Stimulated activated CD4-positive, alpha-beta T cell treated with anti-CD3 and anti-CD28 coated beads, Interleukin-1b, Interleukin-23, amount 100 ng/mL, for 1 hour (primary cell): ENCODE measurements at places on chromosomes 7 and 10.

GRCh38 chr7:10128748-10129147 is 844.9 kb upstream of the PHF14 start:
- DNase-seq: no peak

DNA sequence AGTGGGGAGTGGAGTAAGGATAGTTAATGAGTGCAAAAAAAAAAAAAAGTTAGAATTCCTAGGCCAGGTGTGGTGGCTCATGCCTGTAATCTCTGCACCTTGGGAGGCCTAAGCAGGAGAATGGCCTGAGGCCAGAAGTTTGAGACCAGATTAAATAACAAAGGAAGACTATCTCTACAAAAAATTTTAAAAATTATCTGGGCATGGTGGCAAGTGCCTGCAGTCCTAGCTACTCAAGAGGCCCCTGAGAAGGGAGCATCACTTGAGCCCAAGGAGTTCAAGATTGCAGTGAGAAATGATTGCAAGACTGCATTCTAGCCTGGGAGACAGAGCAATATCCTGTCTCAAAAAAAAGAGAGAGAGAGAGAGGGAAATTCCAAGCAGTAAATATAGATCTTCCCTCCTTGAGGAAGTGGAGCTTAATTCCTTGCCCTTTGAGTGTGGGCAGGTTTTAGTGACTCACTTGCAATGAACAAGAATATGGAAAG is 19.5 kb upstream of the CSTF2T start:
- no peak for DNase-seq

DNA sequence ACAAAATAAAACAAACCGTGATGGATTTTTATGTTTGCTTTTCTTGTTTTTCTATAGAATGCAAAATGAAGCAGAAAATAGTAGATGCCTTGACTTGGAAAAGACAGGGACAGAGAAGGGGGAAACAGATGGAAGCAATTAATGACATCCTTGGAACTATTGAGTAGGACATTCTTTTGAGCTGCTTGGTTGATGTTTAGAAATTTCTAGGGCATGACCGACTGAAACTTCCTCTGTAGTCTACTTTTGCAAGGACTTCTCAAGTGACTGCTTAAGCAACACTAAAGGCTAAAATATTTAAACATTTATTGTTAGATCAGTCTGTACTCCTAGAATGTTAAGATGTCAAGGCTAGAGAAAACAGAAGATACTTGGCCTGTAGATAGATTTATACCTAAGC is 49.4 kb downstream of the VCL start:
- DNase-seq: no peak

DNA sequence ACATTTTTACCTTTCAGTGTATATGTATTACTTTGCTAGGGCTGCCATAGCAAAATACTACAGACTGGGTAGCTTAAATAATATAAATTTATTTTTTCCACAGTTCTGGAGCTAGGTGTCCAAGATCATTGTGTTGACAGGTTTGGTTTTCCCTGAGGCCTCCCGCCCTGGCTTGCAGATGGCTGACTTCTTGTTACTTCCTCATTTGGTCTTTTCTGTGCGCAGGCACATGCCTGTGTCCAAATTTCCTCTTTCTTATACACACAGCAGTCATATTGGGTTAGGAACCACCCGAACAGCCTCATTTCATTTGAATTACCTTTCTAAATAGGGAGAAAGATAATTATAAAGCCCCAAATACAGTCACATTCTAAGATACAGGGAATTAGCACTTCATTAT is 521.6 kb upstream of the SORCS1 start:
- DNase-seq: no peak

DNA sequence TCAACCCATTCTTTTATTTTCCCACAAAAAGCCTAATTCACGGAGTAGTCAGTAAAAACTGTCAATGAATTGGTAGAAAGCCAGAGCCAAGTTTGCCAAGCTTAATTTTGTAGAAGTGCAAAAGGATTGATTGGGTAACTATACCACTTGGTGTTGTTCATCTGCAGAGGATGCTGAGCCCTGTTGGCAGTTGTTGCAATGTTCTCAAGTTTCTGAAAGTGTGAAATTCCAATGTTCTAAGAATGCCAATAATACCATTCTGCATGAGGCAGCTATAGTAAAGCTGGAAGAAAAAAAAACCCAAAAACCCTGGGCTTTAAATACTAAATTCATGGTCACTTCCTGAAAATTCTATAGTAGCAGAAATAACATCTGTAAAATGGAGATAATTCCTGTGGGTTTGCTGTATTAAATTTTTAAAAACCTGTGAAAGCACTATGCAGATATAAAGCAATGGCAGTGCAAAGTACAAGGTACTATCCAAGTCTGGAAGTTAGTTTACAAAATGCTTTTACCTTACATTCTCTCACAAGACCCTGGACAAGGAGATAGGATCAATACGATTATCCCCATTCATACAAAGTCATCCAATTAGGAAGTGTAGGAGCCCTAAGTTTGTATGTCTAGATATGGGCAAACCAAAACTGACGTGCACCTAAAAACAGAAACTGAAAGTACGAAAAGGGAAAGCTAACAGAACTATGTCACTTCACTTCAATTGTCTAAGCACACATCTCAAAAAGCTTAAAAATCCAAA is 6.0 kb upstream of the PON1 start:
- no peak for DNase-seq

DNA sequence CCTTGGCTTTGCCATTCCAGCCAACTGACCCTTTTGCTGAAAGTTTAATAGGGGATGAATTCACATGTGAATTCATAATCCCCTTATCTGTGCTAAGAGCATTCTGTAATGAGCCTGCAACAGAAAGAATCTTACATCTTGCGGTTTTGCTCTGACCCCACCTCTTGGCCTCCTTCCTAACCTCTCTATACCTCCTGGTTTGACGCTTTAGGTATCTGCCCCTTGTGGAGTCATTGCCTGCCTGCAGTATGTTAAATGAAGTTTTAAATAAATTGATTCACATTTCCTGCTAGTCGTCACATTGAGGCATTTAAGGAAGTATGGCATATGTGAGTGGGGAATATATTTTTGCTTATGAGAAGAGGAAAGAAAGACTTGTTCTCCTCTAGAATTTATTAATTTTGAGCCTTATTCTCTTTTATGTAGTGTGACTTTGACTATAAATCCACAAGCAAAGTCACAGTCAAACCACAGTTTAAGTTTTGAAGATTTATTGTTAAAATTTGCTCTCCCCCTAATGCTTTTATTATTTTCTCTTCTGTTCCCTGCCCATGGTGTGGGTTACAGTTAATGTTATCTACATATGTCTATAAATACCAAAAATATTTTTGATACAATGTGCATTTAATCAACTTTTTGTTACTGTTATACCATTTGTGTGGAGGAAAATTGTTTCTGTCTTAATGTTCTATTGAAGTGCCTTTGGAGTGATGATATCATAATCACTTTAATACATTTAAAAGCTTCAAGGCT is 60.9 kb downstream of the LRMDA start:
- DNase-seq: no peak

DNA sequence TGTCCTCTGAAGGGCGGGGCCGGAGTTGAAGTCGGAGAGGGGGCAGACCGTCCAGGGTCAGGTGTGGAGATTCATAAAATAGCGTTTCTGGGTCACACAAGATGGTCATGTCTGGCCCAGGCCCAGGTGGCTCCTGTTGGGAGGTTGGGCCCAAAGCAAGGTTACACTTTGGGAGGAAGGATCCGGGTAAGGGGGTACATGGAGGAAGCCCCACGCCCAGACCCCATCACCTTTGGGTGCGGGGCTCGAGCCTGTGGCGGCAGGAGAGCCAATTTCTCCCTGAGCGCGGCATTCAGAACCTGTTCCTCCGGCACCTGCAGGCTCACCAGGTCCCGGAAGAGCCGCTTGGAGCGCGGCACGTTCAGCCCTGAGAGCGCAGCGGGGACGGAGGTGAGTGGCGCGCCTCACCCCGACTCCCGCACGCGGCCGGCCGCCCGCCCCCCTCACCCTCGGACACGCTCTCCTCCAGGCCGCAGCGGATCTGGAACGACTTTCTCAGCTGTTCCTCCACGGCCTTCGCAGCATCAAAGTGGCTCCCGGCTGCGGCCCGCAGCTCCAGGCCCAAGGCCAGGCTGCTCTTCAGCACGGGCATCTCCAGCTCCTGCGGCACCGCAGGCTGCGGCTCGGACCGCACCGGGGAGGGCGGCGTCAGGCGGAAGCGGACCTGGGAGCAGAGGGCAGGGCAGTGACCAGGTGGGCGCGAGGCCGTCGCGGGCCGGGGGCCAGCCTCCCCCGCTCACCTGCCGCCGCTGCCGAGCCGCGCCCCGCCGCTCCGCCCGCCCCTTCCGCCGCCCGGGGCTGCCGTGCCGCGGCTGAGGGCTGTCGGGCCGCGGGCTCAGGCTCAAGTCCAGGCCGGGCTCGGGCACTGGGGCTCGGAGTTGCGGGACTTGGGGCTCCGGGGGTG is 644 bp downstream of the PPP1R35 start:
- no peak for DNase-seq

DNA sequence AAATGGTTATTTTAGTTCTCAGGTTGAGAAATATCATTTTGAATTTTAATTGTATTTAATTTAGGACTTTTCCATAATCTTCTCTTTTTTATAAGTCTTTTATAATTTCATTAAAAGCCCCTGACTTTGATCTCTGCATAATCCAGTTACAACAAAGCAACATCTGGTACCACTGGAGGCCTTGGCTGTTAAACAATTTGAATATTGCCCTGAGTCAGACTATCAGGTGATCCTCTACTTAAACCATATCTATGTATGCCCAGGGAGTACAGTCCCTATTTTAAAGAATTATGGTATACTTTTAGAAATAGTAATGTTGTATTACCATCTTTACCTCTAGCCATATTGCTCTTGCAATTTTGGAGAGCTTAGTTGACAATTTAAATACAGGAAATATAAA is 119.1 kb downstream of the MAGI2 start:
- no peak for DNase-seq

DNA sequence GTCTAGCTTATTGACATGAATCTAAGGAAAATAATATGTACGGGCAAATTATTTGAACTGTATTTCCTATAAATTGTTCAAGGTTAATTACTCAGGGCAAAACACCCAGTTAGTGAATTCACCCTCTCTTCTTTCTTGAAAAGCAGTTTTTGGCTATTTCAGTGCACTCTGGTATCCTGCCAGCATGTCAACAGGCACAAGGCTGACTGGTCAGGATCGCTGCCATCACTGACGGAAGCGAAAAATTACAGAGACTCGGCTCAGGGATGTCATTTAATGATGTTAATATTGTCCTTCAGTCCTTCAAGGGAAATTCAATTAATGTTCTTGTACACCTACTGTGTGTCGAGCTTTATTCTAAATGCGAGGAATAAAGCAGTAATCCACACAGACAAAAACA is 28.3 kb upstream of the OLAH start:
- no peak for DNase-seq

DNA sequence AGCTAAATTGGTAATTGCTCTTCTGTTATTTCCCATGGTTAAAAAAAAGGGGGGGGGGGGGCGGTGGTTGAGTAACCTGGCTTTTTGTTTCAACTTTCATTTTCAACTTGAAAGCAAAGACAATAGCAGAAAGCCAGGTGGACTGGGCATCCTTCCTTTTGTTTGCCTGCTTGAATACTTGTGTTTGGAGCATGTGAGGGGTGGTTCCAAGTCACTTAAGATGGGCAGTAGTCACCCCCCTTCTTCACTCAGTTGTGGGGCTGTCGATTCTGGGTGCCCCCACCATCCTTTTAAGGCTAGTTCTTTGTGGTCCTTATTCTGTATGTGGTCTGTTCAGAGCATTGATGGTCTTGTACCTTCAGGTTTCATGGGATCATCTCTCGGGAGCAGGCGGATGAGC is 165.6 kb upstream of the PRR15 start:
- DNase-seq: no peak

- DNase-seq: no peak
Observed at GRCh38 chr7:94687810-94688209, 31.9 kb upstream of the SGCE start.

GRCh38 chr7:96303686-96304443 is 18.0 kb downstream of the SLC25A13 start:
- no peak for DNase-seq

GRCh38 chr7:136312592-136312991 is 335.4 kb upstream of the MTPN start:
- DNase-seq: no peak

GRCh38 chr10:118911363-118911762 is 118.2 kb upstream of the NANOS1 start:
- DNase-seq: no peak

- DNase-seq: no peak
Observed at GRCh38 chr7:116872026-116872425, 9.6 kb downstream of the CAPZA2 start.

DNA sequence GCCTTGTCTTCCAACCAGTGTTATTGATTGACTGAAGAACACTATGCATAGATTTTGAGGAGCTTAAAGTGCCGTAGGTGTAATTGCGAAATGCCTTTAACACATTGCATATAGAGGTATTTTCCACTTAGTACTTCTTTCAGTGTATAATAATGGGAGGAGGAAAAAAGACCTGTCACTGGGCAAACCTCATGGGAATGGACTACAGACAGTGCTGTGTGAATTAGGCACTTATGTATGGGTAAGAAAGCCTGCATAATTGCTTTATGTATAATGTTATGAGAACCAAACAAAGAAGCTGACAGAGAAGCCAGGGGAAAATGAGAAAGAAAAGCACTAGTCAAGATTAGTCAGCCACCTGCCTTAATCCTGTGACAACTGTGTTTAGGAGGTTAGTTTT is 12.4 kb upstream of the SCRN1 start:
- no peak for DNase-seq

GRCh38 chr7:81534446-81534845 is 235.4 kb downstream of the HGF start:
- DNase-seq: no peak

GRCh38 chr10:79399223-79399831 is 46.1 kb downstream of the ZCCHC24 start:
- no peak for DNase-seq

GRCh38 chr7:105920766-105921165 is 42.3 kb upstream of the CDHR3 start:
- no peak for DNase-seq

DNA sequence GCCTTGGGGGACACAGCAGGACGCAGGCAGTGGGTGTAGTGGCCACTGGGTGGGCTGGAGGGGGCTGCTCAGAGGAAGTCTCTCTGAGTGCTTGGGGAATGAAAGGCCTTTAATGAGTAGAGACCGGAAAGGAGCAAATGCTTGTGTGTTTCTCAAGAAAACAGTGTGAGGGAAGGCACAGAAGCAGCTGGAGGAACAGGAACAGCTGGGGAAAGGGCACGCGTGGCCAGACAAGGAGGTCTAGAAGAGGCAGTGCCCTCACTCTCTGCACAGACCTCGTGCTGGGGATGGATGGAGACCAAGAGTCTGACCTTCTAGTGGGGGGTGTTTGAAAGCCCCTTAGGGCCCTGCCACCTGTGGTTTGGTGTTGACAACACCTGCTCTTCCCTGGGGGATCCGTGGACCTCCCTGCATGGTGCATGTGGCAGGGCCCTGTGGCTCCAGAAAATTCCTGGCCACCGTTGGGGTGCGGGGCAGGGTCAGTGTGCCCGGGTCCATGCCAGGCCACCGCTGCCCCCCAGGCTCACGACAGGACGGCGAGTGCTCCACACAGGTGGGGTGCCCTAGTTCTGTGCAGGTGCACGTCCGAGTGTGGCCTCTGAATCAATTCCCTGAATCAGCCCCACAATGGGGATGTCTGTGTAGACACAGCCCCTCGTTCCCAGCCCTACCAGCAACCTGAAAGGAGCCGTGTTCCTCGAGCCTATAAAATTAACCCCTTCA is 25.9 kb upstream of the FAM20C start:
- DNase-seq: no peak
